NCI-H1417 treated with DMSO at 0.1 percent for 48 hours (cell line): ENCODE measurements at places on chromosomes 1 and 21.

GRCh38 chr21:14875704-14876523, 188.9 kb downstream of the NRIP1 start:
- DNase-seq: no peak

GRCh38 chr1:156096640-156097391, 14.6 kb upstream of the MEX3A start:
- DNase-seq: no peak

GRCh38 chr1:1973716-1974642, 29.6 kb downstream of the CFAP74 start:
- no peak for DNase-seq

- DNase-seq: no peak
Measured at GRCh38 chr1:92240034-92240433, 22.3 kb downstream of the C1orf146 start.

DNA sequence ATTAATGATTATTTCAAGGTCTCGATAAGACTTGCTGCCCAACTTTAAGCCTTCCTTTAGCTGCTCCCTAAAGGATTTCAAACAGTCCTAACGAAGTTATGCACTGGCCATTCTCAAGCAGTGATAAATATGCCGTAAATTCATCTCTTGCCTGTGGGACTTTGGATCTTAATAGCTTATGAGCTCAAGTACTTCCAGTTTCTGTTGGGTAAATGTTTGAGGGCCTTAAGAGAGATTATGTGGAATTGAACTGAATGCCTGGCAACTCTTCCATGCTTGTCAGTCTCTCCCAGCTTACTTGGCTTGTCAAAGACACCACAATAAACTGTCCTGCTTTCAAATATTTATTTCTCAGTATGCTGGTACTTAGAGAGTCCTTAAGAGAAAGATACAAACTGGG, 3.5 kb upstream of the OR10J4 start:
- no peak for DNase-seq

DNA sequence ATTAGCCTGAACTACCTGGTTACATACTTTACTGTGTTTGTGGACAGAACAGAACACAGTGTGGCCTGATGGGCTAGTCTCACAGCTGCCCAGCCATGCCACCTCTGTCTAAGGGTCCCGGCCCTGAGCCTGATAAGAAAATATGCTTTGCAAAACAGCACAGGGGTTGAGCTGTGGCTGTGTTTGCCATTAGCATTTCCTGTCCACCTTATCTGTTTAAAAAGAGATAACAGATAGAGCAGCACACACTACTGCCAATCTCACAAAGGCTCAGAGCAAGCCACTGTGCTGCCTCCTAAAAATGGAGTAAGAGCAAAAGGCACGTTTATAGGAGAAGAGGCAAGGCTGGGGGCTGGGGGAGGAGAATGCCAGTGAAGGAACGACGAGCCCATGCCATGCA, 95.0 kb downstream of the SUSD4 start:
- DNase-seq: no peak

DNA sequence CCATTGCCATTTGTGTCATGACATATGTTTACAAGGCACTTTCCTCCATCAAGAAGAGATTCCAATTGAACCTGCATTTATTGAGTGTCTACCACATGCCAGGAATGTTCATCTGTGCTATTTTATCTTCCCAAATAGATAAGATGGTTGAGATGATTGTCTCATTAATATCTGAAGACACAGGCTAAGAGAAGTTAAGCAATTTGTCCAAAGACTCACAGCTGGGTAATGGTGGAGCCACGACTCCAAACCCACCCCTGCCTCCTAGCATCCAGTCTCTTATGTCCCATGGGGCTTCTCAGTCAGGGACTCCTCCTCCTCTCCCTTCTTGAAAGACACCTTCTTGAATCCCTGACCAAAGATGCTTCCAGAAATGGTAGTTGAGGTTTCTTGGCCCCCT, 68.1 kb downstream of the STUM start:
- no peak for DNase-seq

DNA sequence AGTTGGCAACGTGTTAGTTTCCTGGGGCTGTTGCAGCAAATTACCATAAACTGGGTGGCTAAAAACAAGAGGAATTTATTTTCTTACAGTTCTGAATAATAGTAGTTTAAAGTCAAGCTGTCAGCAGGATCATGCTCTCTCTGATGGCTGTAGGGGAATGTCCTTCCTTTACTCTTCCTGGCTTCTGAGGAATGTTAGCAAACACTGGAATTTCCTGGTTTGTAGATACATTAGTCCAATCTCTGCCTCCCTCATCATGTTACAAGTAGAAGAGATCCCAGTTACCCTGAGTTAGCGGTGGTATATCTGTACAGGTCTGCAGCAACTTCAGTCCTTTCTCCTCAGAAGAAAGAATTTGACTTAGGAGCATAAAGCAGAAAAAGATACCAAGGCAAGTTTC, 2249.1 kb downstream of the NCAM2 start:
- no peak for DNase-seq
